Caudate nucleus (tissue), 63 donors: ENCODE measurements at places on chromosomes 7 and 10.
A peak's percentile ranks its signal among the peaks of the same experiment; 100 is the strongest.

DNA sequence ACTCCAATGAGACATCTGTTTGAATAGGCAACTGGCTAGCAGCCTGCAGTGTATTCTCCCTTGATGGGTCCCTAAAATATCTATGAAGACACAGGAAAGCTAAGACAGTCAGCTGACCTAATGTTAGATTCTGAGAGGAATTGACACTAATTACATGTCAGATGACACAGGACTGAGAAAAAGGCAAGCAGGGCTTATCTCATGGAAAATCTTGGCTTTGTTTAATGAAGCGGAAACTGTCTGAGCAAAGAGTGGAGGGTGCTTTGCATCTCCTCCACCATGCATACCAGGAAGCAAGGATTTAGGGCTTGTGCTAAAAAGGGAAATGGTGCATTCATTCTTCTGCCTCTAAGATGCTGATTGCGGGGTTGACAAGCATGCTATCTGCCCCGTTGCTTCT, 135.5 kb upstream of the GLI3 start:
- DNase-seq = no peak

DNA sequence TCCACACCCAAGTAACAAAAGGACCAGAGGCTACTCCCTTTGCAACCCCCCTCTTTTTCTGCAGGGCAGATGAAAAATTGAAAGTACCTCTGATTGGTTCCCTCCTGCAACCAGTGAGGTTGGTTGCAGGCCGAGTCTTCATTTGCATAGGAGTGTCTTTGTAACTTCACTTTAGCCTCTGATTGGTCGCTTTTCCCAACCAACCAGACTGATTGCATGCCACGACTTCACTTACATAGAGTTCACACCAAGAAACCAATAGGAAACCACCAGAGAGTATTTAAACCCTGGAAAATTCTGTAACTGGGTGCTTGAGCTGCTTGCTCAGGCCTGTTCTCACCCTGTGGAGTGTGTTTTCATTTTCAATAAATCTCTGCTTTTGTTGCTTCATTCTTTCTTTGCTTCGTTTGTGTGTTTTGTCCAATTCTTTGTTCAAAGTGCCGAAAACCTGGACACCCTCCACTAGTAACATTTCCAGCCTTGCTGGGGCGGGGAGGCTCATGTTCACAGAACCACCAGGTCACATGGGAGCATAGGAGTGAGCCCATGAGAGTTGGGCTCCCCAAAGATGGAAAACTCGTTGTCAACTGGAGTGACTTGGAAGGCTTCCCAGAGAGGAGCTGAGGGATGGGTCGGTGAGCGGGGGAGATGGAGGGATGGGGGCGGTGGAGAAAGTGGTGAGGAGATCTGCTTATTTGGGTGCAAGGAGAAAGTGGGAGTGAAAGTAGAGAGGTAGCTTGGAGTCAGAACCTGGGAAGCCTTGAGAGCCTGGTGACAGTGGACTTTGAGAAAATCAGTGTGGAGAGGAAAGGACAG, 223.6 kb downstream of the GFRA1 start:
- no peak for DNase-seq

GRCh38 chr7:127404286-127405072, 12.0 kb upstream of the ZNF800 start:
- DNase-seq = no peak

DNA sequence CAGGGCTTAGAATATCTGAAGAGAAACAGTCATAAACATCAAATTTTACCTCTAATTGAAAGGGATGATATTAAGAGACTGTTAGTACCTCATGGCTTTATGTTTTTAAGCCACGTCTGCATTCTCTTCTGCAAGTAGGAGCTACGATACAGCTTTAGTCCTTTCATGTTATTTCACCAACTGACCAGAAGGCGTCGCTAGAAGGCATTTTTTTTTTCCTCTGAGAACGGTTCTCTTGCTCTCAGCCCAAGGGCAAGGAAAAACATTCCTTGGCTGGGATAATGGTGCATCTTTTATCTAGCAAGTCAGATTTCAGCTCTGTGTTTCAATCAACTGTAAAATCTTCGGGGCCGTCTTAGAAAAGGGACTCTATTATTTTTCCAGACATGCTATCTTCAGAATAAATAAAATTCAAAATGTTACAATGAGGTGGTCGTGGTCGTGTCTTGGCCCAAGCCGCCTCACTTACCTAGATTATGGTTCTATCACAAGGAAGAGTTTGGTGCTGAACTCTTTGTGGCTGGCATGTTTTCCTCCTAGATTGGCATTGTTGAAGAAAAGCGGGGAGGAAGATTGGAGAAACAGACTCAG, 41.6 kb upstream of the LYZL2 start:
- DNase-seq = peak; percentile 1

DNA sequence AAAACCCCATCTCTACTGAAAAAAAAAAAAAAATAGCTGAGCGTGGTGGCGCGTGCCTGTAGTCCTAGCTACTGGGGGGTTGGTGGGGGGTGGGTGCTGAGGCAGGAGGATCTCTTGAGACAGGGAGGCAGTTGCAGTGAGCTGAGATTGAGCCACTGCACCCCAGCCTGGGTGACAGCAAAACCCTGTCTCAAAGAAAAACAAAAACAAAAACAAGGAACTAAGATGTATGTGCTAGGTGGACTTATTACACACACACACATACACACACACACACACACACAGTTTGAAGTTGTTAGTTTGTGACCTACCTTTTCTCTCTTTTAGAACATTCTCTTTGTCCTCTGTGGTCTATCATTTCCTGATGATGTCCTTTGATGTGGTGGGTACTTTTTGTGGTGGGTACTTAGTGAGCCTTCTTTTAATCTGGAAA, 53.5 kb downstream of the EXOC6 start:
- DNase-seq = no peak

- no peak for DNase-seq
These were observed 220.4 kb downstream of the HDAC9 start for GRCh38 chr7:18715988-18716387.
